Activated naive CD8-positive, alpha-beta T cell treated with anti-CD3 and anti-CD28 coated beads, Interleukin-2, amount 50 U/mL, for 24 hours (primary cell): ENCODE measurements at places on chromosomes 6 and 20.

GRCh38 chr20:7754102-7754501 is 186.2 kb downstream of the HAO1 start:
- no peak overlapping the region for H3K27ac ChIP-seq
- H3K36me3 ChIP-seq: no peaks in the 10 kb centered on the region
- no peak overlapping the region for H3K4me3 ChIP-seq
- H3K4me1 ChIP-seq: no peaks in the 10 kb centered on the region
- DNase-seq: no peak
- H3K27me3 ChIP-seq: no peaks in the 10 kb centered on the region

GRCh38 chr6:36929607-36930006 is 24.9 kb upstream of the PI16 start:
- H3K27me3 ChIP-seq: no peaks in the 10 kb centered on the region
- no peak for DNase-seq
- H3K4me3 ChIP-seq: no peak overlapping the region
- peaks cover 4% of the 10 kb centered on the region for H3K36me3 ChIP-seq
- peaks cover 10% of the 10 kb centered on the region for H3K4me1 ChIP-seq

DNA sequence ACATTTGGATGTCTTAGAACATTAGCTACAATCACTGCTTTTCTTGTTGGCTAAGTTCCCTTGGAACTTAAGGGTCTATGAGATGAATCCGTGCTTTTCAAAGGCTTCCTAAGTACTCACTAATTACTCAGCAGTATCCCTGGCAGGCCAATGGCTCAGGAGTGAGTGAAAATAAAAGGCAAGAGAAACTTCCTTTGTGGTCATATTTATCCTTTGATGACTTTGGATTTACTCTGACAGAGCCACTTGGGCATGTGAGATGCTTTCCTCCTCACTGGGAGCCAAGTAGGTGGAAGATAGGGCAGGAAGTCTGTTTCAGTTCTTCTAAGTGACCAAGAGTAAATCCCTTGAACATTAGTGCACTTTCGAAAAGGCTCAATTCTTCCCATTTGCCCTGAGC is 224.3 kb upstream of the FOXA2 start:
- no peaks in the 10 kb centered on the region for H3K36me3 ChIP-seq
- DNase-seq: no peak
- H3K27me3 ChIP-seq: peaks cover 2% of the 10 kb centered on the region
- H3K4me1 ChIP-seq: no peaks in the 10 kb centered on the region
- H3K4me3 ChIP-seq: no peak overlapping the region
- no peak overlapping the region for H3K27ac ChIP-seq

DNA sequence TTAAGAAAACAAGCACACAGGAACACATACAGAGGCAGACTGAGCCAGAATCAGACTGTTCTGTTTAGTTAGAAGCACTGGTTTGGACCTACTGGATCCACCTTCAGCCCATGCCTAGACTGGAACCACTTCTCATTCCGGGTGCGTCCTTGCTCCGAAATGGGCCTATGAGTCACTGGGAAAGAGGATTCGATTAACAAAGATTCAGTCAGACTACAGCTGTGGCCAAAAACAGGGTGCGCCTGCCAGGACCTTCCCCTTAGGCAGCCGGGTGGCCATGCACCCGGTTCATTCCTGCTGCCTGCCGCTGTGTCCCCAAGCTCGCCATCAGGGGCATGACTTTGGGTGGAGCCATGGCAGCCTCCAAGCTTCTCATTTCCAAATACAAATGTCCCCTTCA is 14.5 kb upstream of the KCNK5 start:
- no peaks in the 10 kb centered on the region for H3K27me3 ChIP-seq
- no peak overlapping the region for H3K4me3 ChIP-seq
- H3K4me1 ChIP-seq: peaks cover 3% of the 10 kb centered on the region
- H3K36me3 ChIP-seq: no peaks in the 10 kb centered on the region
- no peak for DNase-seq

DNA sequence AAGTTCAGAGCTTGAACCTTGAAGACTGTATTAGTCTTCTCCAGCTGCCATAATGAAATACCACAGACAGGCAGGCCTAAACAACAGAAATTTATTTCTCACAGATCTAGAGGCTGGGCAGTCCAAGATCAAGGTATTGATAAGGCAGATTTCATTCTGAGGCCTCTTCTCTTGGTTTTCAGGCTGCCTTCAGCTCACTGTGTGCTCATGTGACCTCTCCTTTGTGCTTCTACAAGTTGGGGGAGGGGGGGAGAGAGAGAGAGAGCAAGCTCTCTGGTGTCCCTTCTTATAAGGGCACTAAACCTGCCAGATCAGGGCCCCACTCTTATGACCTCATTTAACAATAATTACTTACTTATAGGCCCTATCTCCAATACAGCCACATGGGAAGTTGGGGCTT is 102.6 kb upstream of the RSPO3 start:
- no peak for DNase-seq
- no peak overlapping the region for H3K27ac ChIP-seq
- H3K4me1 ChIP-seq: no peaks in the 10 kb centered on the region
- no peak overlapping the region for H3K4me3 ChIP-seq
- no peaks in the 10 kb centered on the region for H3K27me3 ChIP-seq
- no peaks in the 10 kb centered on the region for H3K36me3 ChIP-seq

GRCh38 chr20:13111249-13111911 is 102.6 kb downstream of the SPTLC3 start:
- no peak for DNase-seq
- peaks cover 1% of the 10 kb centered on the region for H3K27me3 ChIP-seq
- no peaks in the 10 kb centered on the region for H3K4me1 ChIP-seq

- DNase-seq: no peak
- H3K4me3 ChIP-seq: no peak overlapping the region
- no peaks in the 10 kb centered on the region for H3K36me3 ChIP-seq
- H3K27ac ChIP-seq: no peak overlapping the region
- H3K4me1 ChIP-seq: no peaks in the 10 kb centered on the region
Measured at GRCh38 chr6:29142309-29142708, 28.4 kb upstream of the OR2J2 start.

GRCh38 chr6:124573953-124574352 is 388.3 kb upstream of the RNF217 start:
- no peaks in the 10 kb centered on the region for H3K27me3 ChIP-seq
- no peak overlapping the region for H3K27ac ChIP-seq
- H3K4me3 ChIP-seq: no peak overlapping the region
- H3K36me3 ChIP-seq: no peaks in the 10 kb centered on the region
- no peak for DNase-seq

DNA sequence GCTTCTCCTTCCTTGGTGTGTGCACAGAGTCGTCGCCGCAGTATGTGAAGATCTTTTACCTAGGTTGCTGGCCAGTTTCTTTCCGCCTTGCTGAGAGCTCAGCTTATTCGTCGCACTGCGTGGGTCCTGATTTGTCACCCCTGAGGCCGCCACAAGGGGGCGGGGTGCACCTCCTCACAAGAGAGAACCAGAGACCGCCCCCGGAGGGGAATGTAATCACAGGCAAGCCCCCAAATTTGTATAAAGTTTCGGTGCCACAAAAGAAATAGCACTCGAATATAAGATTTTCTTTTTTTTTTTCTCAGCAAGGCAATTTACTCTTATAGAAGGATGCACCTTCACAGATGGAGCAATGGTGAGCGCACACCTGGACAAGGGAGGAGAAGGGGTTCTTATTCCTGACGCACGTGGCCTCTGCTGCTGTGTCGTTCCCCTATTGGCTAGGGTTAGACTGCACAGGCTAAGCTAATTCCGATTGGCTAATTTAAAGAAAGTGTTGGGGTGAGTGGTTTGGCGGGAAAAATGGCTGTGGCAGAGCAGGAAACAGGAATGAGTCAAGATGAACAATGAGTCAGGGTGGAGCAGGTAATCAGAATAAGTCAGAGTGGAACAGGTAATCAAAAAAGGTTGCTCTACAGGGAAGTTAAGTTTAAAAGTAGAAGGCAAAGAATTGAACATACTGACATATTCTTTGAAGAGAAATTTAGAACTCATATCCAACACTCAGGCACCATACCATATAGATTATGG is 19.5 kb downstream of the NCOA3 start:
- peak overlapping the region; percentile 18 for H3K27ac ChIP-seq
- H3K27me3 ChIP-seq: no peaks in the 10 kb centered on the region
- H3K36me3 ChIP-seq: peaks cover 61% of the 10 kb centered on the region
- no peak overlapping the region for H3K4me3 ChIP-seq

GRCh38 chr6:12371641-12372146 is 81.5 kb downstream of the EDN1 start:
- peaks cover 27% of the 10 kb centered on the region for H3K27me3 ChIP-seq
- no peaks in the 10 kb centered on the region for H3K4me1 ChIP-seq
- no peaks in the 10 kb centered on the region for H3K36me3 ChIP-seq
- H3K4me3 ChIP-seq: no peak overlapping the region

DNA sequence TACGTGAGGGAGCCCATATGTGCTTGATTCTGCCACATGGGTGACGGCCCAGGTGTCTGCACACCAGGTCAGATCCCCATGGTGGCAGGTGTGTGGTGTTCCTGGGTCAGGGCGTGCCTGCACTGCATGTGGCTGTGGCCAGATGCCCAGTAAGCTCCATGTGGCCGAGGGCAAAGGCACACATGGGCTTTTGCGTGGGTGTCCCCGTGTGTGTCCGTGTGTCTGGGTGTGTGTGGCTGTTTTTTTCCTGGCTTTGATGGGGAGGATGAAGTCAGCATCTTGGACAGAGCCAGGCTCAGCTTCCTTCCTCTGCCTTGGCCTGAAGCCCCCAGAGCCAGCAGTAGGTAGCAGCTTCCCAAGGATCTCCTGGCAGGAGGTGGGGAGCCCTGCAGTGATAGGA is 1.5 kb upstream of the TNXB start:
- H3K36me3 ChIP-seq: peaks cover 2% of the 10 kb centered on the region
- no peak for DNase-seq
- peaks cover 26% of the 10 kb centered on the region for H3K4me1 ChIP-seq

- no peak overlapping the region for H3K27ac ChIP-seq
- H3K27me3 ChIP-seq: peaks cover 6% of the 10 kb centered on the region
- H3K4me1 ChIP-seq: no peaks in the 10 kb centered on the region
- no peak overlapping the region for H3K4me3 ChIP-seq
Measured at GRCh38 chr20:2604506-2604835, 48.0 kb upstream of the NOP56 start.

GRCh38 chr20:24501764-24502556 is 32.5 kb downstream of the SYNDIG1 start:
- H3K36me3 ChIP-seq: no peaks in the 10 kb centered on the region
- no peak overlapping the region for H3K4me3 ChIP-seq
- H3K27me3 ChIP-seq: peaks cover 3% of the 10 kb centered on the region
- no peak overlapping the region for H3K27ac ChIP-seq

DNA sequence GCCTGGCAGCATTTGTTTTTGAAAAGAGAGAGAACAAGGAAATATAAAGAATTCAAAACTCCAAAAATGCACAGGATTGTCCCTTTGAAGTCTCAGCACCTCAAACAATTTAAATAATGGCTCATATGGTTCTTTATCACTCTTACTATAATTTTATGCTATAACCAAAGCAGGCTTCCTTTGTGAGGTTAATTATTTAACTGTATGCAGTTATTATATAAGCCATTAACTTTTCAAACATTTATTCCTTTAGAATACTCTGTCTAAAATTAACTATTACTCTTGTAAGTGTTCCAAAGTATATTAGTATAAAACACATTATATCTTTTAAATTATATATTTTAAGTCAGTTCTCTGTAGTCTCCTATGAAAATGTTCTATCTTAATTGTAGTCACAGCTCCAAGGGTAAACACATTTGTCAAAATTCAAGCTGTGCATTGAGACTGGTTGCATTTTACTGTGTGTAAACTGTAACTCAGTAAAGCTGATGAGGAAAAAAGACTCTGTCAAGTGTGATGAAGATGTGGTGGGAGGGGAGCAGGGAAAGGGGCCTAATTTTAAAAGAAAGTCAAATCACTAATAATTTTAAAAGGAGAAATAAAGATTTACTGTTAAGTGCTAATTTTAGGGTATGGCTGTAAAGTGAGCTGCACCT is 20.0 kb upstream of the PLAGL1 start:
- DNase-seq: no peak
- H3K4me3 ChIP-seq: no peak overlapping the region
- H3K27me3 ChIP-seq: no peaks in the 10 kb centered on the region
- H3K4me1 ChIP-seq: no peaks in the 10 kb centered on the region
- no peak overlapping the region for H3K27ac ChIP-seq

DNA sequence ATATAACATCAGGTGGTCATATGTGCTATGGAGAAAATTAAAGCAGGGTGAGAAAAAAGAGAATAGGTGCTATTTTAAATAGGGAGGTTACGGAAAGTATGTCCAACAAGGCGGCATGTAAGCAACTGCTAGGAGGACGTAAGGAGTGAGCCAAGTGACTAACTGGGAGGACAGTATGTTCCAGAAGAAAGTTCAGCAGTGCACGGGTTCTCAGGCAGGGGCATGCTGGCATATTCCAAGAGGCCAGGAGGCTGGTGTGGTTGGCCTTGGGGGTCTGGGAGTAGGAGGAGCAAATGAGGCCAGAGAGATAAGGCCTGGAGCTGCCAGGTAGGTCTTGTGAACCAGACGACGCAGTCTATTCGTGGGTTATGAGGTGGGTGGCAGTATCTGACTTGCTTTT is 112.4 kb downstream of the ARMC2 start:
- no peak overlapping the region for H3K4me3 ChIP-seq
- DNase-seq: no peak
- H3K27ac ChIP-seq: no peak overlapping the region
- no peaks in the 10 kb centered on the region for H3K36me3 ChIP-seq
- peaks cover 12% of the 10 kb centered on the region for H3K4me1 ChIP-seq
- H3K27me3 ChIP-seq: no peaks in the 10 kb centered on the region

GRCh38 chr6:130697271-130697994 is 129.8 kb upstream of the SMLR1 start:
- H3K4me3 ChIP-seq: no peak overlapping the region
- DNase-seq: no peak
- peaks cover 33% of the 10 kb centered on the region for H3K4me1 ChIP-seq
- H3K27me3 ChIP-seq: no peaks in the 10 kb centered on the region
- H3K36me3 ChIP-seq: peaks cover 3% of the 10 kb centered on the region

- peak; percentile 60 for DNase-seq
- H3K4me1 ChIP-seq: peaks cover 11% of the 10 kb centered on the region
- no peaks in the 10 kb centered on the region for H3K36me3 ChIP-seq
- no peaks in the 10 kb centered on the region for H3K27me3 ChIP-seq
- H3K4me3 ChIP-seq: peak within 1 kb of the TSS; percentile 88
Measured at GRCh38 chr20:33490023-33490933, at the start of gene CBFA2T2. TSS of gene CBFA2T2 (plus strand) at chr20:33490096. CDS start at chr20:33490268, 172 bp downstream.

DNA sequence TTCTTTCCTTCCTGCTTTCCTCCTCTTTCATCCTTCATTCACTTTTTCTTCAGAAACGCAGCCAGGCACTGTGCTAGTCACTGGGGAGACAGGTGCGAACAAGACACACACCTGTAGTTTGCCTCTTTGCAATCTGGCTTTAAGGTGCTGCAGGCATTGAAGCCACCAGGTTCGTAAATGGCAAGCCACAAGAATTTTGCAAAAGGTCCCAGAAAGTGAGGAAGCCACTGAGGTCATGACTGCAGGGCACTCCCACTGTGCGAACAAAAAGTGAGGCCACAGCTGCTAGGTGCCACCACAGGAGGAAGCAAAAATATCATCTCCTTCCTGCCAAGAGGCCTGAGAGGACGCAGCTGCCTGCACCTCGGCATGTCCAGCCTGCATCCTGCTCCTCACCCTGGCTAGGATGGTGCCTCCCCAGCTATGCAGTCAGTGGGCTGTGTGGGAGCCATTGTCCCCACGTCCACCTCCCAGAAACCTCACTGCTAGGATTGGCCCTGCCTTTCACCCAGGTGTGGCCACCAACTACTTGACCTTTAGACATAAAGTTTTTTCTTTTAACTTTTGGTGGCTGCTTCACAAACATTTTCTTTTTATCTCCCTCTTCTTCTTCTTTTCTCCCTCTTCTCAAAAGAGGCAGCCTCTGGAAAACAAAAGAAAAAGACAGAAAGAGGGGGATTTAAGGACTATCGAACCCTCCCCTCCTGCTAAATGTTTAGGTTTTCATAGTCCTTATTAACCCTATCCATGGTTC is 230.8 kb downstream of the BCAS1 start:
- DNase-seq: peak; percentile 63
- peak overlapping the region; percentile 37 for H3K4me3 ChIP-seq
- H3K27me3 ChIP-seq: no peaks in the 10 kb centered on the region
- H3K4me1 ChIP-seq: peaks cover 81% of the 10 kb centered on the region
- H3K36me3 ChIP-seq: no peaks in the 10 kb centered on the region
